Vagina (tissue), 2 donors: ENCODE measurements at places on chromosomes 7 and 10.

DNA sequence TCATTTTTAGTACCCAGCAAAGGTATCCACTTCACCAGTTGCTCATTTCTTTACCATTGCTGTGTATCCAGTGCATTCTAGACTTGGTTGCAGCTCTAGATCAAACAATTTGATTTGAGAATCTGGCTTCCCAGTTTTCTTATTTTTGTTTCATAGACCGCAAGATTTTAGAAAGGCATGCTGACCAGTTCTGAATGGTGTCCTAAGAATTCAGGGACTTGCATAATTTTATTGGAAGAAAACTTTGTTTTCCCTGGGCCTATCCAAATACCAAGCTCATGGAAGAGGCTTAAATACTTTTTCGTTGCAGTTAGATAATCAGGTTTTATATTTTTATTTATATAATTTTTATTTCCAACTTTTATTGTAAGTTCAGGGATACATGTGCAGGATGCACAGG is 58.3 kb downstream of the BICC1 start:
- DNase-seq: no peak

- no peak for DNase-seq
Measured at GRCh38 chr10:72338180-72338579, 16.5 kb downstream of the DNAJB12 start.

DNA sequence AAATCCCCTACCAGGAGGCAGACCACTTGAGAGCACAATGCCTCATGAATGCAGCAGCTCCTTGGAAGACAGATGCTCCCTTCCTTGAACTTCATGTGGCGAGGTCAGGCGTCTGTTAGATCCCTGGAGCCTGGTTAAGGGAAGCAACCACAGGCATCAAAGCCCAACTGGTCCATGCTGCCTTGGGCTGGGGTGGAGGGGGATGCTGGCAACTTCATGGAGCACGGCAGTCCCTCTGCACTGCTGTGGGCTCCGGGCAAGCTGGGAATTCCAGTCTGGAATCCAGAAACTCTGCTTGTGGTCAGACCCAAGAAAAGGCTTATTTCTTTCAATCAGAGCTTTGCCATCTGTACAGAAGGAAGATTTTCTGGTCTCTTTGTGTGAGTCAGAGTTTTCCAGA is 130.4 kb downstream of the PFKFB3 start:
- DNase-seq: no peak

GRCh38 chr10:21534604-21535493 is 817 bp downstream of the MLLT10 start:
- DNase-seq: no peak

GRCh38 chr7:107090457-107090856 is 46.0 kb downstream of the PRKAR2B start:
- no peak for DNase-seq

DNA sequence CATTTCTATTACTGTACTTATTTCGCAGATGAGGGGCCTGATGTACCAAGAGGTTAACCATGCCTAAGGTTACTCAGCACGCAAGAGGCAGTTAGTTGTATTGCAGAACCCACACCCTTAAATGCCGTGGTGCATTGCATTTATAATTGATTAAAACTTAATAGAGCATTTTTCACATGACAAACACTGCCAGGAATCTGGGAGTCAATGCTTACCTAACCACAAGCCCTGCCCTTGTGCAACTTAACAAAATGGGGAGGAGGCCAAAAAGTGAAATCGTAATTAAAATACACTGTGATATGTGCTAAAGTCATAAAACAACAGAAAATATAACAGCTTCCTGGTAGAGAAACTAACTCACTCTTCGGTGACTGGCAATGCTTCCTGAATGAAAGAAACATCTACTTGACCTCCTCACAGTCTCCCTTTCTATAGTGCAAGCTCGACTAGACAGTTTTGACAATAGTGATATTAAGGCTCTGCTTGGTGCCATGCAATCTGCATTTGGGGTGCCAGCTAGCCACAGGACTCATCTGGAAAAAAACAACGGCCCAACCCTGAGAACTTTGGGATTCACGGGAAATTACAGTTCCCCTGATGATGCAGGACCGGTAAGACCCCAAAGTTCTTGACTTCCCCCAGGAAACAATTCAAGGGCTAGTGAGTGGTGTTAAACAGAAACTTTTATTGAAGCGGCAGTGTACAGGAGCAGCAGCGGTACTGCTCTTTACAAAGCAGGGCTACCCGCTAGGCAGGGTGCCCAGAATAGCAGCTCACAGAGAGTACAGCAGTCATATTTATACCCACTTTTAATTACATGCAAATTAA is 612.4 kb downstream of the TNS3 start:
- DNase-seq: no peak

DNA sequence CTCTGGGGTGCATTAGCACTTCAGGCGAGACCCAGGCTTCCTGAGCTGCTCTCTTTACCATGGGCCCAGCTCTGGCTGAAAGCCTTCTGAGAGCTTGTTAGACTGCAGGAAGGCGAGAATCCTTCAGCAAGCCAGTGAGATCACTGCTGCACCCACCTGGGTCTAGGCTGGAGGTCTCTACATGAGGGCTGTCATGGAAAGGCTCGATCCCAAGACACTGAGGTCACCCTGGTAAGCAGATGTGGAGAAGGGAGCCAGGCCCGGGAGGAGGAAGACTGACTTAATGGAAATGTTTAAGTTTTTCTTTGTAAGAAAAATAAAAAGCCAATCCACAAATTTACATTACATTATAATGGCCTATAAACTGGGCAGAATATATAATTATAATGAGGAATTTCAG is 684.5 kb downstream of the TNS3 start:
- DNase-seq: no peak

DNA sequence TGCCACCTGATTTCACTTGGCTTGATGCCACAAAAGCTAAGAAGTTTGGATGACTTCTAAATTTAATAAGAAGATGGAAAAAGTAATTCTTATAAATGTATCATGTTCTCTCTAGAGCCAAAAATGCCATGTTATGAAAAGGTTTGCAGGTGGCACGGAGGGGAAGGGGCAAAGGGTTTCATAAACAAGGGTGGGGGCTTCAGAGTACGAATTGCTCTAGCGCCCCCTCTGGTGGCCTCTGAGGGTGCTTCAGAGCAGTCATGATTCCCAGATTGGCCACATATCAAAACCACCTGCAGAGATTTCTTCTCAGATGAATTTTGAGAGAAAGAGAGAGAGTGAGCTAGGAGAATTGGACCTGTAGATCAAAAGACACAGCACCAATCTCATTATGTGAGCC is 208.6 kb upstream of the YAE1 start:
- DNase-seq: no peak

DNA sequence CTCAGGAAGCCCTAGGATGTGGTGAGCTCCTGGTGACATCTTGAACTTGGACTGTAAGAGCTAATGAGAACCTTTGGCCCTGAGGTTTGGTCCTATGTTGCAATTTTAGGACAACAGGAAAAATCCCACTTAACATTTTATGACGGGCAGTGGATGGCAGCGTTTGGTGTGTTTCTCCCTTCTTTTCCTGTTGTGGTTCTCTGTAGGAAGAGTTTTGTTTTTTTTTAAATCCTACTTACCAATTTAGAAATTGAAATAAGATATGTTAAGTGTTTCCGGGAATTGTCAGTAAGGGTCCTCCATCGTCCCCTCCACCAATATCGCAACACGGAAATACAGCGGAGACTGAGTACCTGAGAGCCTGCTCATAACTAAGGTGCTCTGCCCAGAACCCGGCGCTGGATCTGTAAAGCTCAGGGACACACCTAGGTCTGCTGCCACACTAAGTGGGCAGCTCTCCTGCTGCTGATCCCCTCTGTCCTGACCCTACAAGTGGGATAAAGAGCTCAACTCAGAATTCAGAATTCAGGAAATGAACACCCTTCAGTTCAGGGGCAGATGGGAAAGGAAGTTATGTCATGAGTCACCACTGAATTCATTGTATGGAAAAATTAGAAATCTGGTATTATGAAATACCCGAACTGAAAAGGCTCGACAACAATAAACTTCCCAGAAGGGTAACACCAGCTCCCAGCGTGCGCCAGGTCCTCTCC is 9.1 kb upstream of the PROSER2 start:
- no peak for DNase-seq

DNA sequence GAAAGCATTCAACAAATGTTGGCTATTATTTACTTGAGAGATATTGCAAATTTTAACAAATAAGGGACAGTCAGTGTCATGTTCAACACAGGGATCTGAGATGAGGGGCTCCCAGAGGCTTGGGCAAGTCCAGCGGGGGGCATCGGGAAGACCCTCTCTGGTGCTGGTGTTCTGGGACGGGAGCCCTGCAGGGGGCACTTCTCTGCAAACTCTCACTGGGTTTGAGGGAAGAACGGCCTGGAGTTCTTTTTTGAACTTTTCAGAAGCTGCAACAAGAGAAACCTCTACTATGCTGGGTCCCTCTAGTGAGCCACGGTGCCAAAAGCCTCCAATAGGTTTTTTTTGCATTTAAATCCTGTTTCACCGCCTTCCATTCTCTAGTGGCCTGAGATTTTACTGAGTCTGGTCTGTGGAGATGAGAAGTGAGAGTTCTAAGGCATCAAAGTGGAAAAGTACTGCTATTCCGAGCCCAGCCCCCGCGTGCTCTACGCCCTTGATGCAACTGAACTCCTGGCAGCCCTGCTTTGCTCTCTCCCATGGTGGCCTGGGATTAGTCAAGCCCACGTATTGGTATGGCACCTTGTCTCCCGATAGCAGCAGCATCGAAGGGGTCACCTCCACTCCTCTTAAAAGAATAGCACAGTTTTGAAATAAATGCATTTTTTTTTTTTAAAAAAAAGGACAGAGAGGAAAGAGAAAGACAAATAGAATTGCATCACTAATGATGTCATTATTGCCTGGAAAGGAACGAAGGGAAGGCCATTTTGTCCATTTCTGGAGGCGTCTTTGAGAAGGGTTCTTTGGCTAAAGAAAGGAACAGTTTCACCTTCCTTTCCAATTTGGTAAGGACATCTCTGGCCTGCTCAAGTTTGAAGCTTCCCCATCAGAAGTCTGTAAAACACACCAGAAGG is 43.5 kb downstream of the CLEC2L start:
- DNase-seq: peak; percentile 70

- no peak for DNase-seq
Measured at GRCh38 chr10:14425034-14425433, 94.3 kb upstream of the FRMD4A start.

- no peak for DNase-seq
Measured at GRCh38 chr10:17649836-17650235, 5.9 kb downstream of the STAM start.

GRCh38 chr10:70958396-70958795 is 70.0 kb upstream of the PCBD1 start:
- no peak for DNase-seq
